ENCODE measurements at places on chromosomes 4 and X.

DNA sequence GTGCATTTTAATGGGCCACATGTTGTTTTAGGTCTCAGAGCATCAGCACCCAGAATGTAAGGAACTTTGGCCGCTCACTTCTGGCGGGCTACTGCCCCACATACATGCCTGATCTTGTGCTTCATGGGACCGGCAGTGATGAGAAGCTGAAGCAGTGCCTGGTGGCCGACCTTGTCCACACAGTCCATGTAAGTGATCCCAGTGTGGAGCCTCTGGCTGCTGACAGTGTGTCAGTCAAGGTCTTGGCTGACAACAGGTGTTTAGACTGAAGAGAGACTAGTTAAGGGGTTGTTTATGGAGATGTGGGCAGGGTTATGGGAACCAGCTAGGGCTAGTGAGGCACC is 101.4 kb downstream of the FNIP2 start:
- H3K36me3 ChIP-seq, result no peaks in the 10 kb centered on the region
- H3K27me3 ChIP-seq, result no peaks in the 10 kb centered on the region
- no peak overlapping the region for H3K27ac ChIP-seq

DNA sequence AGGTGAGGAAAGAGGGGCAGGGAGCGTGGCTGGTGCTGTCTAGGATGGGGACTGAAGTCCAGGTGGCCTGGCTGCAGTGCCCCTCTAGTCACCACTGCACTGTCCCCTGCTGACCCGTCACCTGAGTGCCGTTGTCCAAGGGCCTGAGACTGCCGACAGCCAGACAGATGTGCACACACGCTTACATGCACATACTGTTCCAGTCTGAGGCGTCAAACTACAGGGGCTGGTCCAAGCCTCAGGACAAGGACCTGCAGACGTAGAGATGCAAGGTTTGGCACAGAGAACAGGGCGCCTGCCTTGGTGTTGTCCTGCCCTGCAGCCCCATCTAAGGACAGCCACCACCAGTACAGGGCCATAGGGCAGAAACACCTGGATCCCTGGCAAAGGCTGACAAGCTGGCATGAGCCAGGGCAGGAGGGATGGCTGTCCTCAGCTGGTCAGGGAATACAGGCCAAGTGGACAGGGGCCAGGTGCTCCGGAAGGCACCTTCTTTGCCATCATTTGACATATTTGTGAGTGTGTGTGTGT is 1.7 kb downstream of the SLC2A9 start:
- no peaks in the 10 kb centered on the region for H3K36me3 ChIP-seq
- H3K27me3 ChIP-seq, result no peaks in the 10 kb centered on the region
- peak overlapping the region; percentile 69 for H3K27ac ChIP-seq

DNA sequence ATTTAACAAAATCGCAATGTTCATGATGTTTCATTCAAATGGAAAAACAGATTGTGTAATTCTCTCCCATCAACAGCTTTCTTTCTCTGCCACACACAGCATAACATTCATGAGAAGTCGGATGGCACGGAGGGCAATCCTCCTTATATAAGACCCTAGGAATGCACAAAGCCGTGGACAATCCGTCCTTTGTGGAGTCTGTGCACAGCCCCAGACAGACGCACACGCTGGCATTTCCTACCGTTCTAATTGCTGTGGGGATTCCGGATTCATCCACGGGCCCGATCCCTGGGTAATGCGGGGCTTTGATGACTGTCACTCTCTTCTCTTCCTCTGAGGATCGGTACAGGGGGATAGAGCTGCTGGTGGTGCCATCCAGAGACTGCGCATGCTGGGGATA is 121.9 kb upstream of the PDLIM3 start:
- no peak overlapping the region for H3K4me3 ChIP-seq
- DNase-seq, result no peak
- H3K36me3 ChIP-seq, result no peaks in the 10 kb centered on the region
- no peak overlapping the region for H3K27ac ChIP-seq
- no peaks in the 10 kb centered on the region for H3K27me3 ChIP-seq
- peaks cover 15% of the 10 kb centered on the region for H3K4me1 ChIP-seq

DNA sequence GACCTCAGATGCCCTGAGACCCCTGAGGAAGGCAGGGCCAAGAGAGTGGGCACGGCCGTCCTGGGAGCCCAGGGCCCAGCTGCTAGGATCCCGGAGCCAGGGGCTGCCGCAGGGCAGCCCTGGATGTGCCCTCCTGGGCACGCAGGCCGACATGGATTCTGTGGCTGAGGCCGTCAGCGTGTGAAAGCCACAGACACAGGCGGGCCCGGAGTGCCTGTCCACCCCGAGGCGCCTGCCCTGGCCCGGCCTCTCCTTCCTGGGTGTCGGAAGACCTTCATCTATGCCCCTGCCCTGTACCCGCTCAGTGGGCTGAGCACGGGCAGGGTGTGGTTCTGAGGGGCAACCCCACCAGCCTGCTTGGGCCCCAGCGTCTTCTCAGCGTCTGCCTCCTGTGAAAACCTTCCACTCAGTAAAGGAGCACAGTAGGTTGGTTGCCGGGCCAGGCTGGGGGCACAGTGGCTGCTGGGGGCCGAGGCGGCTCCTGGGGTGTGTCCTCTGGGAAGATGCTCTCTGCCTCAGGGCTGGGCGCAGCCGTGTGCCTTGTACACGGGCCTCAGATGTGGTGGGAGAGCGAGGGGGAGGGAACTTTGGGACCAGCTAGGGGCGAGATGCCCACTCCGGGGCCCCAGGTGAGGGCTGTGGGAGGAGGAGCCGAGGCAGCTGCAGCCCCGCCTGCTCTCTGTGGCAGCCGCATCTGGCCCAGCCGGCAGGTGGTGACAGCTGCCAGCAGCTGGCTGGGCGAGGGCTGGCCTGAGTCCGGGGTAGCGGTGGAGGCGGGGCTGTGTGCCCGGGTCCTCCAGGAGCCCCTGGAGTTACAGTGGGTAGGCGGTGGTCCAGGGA is 20.8 kb downstream of the FGFRL1 start:
- H3K36me3 ChIP-seq, result no peaks in the 10 kb centered on the region
- H3K27ac ChIP-seq, result no peak overlapping the region
- DNase-seq, result no peak

DNA sequence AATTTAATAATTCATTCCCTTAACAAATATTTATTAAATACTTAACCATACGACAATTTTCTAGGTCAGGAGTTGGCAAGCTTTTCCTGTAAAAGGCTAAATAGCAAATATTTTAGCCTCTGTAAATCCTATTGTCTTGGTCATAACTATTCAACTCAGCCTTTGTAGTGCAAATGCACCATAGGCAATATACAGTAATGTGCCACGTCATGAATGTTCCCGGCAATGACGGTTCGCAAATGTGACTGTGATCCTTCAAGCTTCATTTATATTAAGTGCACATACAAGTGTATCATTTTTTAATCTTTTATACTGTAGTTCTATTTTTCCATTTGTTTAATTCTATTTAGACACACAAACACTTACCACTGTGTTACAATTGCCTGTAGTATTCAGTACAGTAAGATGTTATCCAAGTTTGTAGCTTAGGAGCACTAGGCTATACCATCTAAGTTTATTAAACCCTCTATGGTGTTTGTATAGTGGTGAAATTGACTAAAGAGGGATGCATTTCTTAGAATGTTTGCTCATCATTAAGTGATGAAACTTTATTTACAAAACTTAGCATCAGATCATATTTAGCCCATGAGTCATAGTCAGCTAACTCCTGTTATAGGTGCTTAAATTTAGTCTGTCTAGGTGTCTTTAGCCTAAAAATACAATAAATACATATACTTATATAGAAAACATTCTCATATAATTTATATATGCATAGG is 553.6 kb downstream of the STPG2 start:
- no peak overlapping the region for H3K27ac ChIP-seq
- no peak overlapping the region for H3K4me3 ChIP-seq
- no peaks in the 10 kb centered on the region for H3K4me1 ChIP-seq
- no peaks in the 10 kb centered on the region for H3K36me3 ChIP-seq
- no peaks in the 10 kb centered on the region for H3K27me3 ChIP-seq
- no peak for DNase-seq

DNA sequence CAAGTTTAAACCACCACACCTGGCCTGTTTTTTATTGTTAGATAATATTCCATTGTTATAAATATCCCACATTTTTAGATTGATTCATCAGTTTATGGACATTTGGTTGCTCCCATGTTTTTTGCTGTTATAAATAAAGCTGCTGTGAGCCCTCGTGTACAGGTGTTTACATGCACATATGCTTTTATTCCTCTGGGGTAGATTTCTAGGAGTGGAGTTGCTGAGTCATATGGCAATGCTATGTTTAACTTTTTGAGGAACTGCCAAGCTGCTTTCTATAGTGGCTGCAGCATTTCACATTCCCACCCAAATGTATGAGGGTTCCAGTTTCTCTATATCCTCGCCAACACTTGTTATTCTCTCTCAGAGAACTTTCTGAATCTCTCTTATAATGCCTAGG is 90.5 kb downstream of the TBL1X start:
- no peak overlapping the region for H3K27ac ChIP-seq
- no peaks in the 10 kb centered on the region for H3K27me3 ChIP-seq
- no peak for DNase-seq

DNA sequence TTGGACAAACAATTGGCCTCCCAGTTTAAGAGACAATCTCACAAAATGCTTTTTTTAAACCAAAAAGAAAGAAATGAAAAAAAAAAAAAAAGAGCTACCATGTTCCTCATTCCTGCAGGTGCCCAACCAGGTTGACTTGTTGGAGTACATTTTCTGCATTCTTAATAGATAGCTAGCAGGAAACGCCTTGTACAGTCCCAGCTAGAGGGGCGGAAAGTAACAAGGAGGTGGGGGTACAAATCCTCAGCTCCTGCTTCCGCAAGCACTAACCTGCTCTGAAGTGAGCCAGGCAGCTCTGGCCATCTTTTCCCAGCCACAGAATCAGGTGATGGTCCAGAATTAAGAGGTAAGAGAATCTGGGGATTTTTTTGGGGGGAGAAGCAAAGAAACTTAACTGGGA is at the start of gene VGLL1:
Gene VGLL1 (plus strand): TSS at position 265 of the 400 bp plus-strand sequence. CDS start 3,806 bp downstream, outside the sequence.
- H3K36me3 ChIP-seq, result no peaks in the 10 kb centered on the region
- H3K27me3 ChIP-seq, result no peaks in the 10 kb centered on the region
- H3K4me1 ChIP-seq, result no peaks in the 10 kb centered on the region
- DNase-seq, result peak; percentile 21

DNA sequence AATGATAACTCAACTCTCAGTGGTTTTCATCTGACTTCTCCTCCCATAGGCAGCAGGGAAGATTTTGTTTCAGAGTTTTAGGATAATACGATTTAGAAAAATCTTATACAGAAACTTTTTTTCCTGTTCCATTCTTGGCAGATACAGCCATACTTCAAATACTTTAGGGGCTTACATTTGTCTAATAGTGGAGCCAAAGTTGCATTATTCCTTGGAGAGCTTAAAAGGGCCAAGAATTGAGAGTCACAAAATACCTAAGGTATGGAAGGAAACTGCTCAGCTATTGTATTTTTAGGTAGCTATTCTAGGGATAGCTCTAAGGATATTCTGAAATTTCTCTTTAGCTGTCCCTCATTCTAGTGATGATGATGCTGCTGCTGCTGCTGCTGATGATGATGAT is 132.9 kb upstream of the PTCHD1 start:
- H3K4me3 ChIP-seq, result no peak overlapping the region
- no peaks in the 10 kb centered on the region for H3K27me3 ChIP-seq
- H3K4me1 ChIP-seq, result no peaks in the 10 kb centered on the region
- H3K27ac ChIP-seq, result no peak overlapping the region
- no peak for DNase-seq
- no peaks in the 10 kb centered on the region for H3K36me3 ChIP-seq

GRCh38 chr4:26509681-26510333 is 19.5 kb upstream of the CCKAR start:
- H3K36me3 ChIP-seq, result no peaks in the 10 kb centered on the region
- H3K27me3 ChIP-seq, result no peaks in the 10 kb centered on the region
- DNase-seq, result no peak
- H3K27ac ChIP-seq, result peak overlapping the region; percentile 38
- H3K4me3 ChIP-seq, result no peak overlapping the region
- H3K4me1 ChIP-seq, result no peaks in the 10 kb centered on the region

- no peak for DNase-seq
- no peak overlapping the region for H3K4me3 ChIP-seq
- H3K27ac ChIP-seq, result no peak overlapping the region
- H3K36me3 ChIP-seq, result no peaks in the 10 kb centered on the region
- H3K4me1 ChIP-seq, result peaks cover 16% of the 10 kb centered on the region
These were observed 481.5 kb downstream of the BCOR start for GRCh38 chrX:39616098-39616729.

GRCh38 chr4:3704669-3705068 is 61.5 kb upstream of the ADRA2C start:
- DNase-seq, result no peak
- no peak overlapping the region for H3K27ac ChIP-seq
- H3K4me1 ChIP-seq, result no peaks in the 10 kb centered on the region
- no peak overlapping the region for H3K4me3 ChIP-seq
- no peaks in the 10 kb centered on the region for H3K36me3 ChIP-seq

DNA sequence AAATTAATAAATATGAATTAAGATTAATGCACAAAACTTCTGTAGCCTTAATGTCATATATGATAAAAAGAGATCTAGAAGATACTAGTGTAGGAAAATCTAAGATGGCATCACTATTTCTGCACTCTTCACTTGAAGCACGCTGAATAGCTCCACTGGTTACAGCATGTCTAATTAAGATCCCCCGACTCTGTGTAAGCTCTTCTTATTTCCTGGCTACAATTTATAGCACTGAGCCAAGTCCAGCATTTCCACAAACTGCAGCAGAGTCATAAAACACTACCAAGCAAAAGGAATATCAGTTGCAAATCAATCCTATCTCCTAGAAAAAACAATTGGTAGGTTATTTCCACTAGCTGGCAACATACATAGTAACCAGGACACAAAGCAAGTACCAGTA is 1.3 kb upstream of the CCNA2 start:
- no peak for DNase-seq
- H3K4me3 ChIP-seq, result no peak overlapping the region
- H3K4me1 ChIP-seq, result no peaks in the 10 kb centered on the region
- H3K36me3 ChIP-seq, result no peaks in the 10 kb centered on the region
- H3K27me3 ChIP-seq, result no peaks in the 10 kb centered on the region

- no peaks in the 10 kb centered on the region for H3K36me3 ChIP-seq
- H3K27ac ChIP-seq, result peak overlapping the region; percentile 99
- peaks cover 56% of the 10 kb centered on the region for H3K4me1 ChIP-seq
- no peaks in the 10 kb centered on the region for H3K27me3 ChIP-seq
- DNase-seq, result no peak
- H3K4me3 ChIP-seq, result peak overlapping the region; percentile 74
These were observed 691 bp downstream of the SCARB2 start for GRCh38 chr4:76212851-76213414.

- no peak overlapping the region for H3K4me3 ChIP-seq
- H3K4me1 ChIP-seq, result no peaks in the 10 kb centered on the region
- no peaks in the 10 kb centered on the region for H3K36me3 ChIP-seq
- DNase-seq, result no peak
- H3K27me3 ChIP-seq, result no peaks in the 10 kb centered on the region
These were observed 127.2 kb upstream of the MAP3K15 start for GRCh38 chrX:19642241-19643109.

DNA sequence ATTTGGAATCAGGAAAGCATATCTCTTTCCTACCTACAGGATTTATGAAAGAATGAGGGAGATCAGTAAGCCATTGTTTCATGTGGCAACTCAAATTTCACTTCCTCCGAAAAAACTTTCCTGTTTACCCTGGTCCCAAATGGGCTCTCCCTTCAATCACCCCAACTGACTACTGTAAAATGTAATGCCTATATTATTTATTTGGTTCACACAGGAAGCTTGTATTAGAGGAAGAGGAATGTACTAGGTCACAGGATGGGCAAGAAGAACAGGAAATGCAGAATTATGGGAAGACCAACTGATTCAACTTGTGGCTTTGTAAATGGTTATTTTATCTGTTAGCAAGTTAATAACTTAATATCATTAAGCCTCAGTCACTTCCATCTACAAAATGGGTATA is 23.1 kb downstream of the COL4A6 start:
- no peak overlapping the region for H3K27ac ChIP-seq
- no peak overlapping the region for H3K4me3 ChIP-seq
- no peaks in the 10 kb centered on the region for H3K27me3 ChIP-seq
- H3K4me1 ChIP-seq, result peaks cover 12% of the 10 kb centered on the region
- H3K36me3 ChIP-seq, result no peaks in the 10 kb centered on the region
- no peak for DNase-seq
